Activated CD4-positive, alpha-beta T cell treated with anti-CD3 and anti-CD28 coated beads, Interleukin-10, Interleukin-2, amounts not matched to agents 100 ng/mL and 50 ng/mL, durations not matched to agents 16 hours and 8 hours (primary cell): ENCODE measurements at places on chromosomes 16 and 17.

DNA sequence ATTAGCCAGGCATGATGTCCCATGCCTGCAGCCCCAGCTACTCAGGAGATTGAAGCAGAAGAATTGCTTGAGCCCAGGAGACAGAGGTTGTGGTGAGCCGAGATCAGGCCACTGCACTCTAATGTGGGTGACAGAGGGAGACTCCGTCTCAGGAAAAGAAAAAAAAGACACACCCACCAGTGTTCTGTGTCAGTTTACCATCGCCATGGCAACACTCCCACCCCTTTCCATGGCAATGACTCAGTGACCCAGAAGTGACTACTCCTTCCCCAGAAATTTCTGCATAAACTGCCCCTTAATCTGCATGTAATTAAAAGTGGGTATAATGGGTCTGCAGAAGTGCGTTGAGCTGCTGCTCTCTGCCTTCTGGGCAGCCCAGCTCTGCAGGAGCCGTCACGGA is 4.0 kb upstream of the ZC3H18 start:
- peak; percentile 55 for DNase-seq

DNA sequence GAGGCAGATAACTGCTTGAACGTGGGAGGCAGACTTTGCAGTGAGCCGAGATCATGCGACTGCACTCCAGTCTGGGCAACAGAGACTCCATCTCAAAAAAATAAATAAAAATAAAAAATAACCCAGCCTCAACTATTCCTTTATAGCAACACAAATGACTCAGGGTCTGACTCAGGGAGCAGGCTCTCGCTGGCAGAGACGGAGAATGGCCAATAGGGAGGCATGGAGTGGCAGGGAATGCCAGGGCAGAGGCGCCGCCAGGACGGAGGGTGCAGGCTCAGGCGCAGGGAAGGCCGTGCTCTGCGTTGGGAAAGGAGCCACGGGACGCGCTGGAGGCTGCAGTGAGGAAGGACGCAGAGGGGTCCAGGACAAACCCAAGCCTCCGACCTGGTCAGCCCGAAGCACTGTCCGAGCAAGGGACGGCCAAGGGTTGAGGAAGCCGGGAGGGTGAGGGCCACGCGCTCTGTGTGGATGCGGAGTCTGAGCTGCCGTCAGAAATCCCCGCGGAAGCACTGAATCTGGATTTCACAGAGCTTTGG is 40.3 kb downstream of the PKD1 start:
- no peak for DNase-seq

GRCh38 chr16:1556254-1556653 is 22.8 kb downstream of the TMEM204 start:
- no peak for DNase-seq

- DNase-seq: no peak
Measured at GRCh38 chr16:14017886-14018285, 53.2 kb upstream of the MRTFB start.

GRCh38 chr17:27546624-27547300 is 84.2 kb upstream of the LGALS9 start:
- peak; percentile 63 for DNase-seq

- DNase-seq: no peak
Measured at GRCh38 chr16:88415381-88415705, 32.6 kb downstream of the ZNF469 start.

DNA sequence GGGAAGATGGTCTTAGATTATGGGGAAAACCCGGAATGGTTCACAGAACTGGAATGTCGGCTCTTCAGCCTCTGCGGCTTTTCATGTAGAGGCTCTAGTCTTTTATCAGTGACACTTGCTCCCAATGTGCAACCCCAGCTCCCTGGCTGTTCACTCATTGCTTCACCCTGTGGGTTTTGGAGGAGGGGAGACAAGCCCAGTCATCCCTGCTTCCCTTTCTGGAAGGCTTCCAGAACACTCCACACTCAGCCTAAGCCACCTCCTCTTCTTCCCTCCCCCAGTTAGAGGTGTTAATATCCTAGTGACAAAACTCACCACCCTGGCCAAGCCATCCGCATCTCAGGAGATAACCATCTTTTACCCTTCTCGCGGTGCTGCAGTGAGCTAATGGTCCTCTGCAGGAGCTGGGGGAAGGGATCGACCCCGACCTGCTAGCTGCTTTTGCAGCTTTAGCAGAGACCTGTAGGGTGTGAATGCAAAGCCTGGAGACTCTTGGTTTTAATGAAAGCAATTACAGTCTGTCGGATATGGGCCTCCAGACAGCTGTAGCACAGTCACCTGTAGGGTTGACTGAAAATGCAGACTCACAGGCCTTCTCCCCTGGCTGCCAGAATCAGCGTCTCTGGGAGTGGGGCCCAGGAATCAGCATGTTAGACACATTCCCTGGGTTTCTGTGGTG is 24.3 kb upstream of the LASP1NB start:
- DNase-seq: peak; percentile 65

GRCh38 chr17:31596382-31597323 is 205.2 kb downstream of the RAB11FIP4 start:
- peak; percentile 36 for DNase-seq

GRCh38 chr17:512926-513325 is 160.3 kb upstream of the RPH3AL start:
- DNase-seq: no peak

- DNase-seq: no peak
Measured at GRCh38 chr17:60311936-60312335, 80.0 kb downstream of the USP32 start.

GRCh38 chr17:6138761-6139446 is 68.7 kb downstream of the WSCD1 start:
- DNase-seq: no peak
